ENCODE measurements at places on chromosomes 5 and 9.

GRCh38 chr5:64667068-64667467 lies 23.2 kb upstream of the SHISAL2B start:
- DNase-seq, result no peak

GRCh38 chr9:129550199-129550839 lies 70.6 kb downstream of the C9orf50 start:
- peak; percentile 77 for DNase-seq

GRCh38 chr9:69564557-69564956 lies 107.6 kb downstream of the APBA1 start:
- DNase-seq, result no peak

DNA sequence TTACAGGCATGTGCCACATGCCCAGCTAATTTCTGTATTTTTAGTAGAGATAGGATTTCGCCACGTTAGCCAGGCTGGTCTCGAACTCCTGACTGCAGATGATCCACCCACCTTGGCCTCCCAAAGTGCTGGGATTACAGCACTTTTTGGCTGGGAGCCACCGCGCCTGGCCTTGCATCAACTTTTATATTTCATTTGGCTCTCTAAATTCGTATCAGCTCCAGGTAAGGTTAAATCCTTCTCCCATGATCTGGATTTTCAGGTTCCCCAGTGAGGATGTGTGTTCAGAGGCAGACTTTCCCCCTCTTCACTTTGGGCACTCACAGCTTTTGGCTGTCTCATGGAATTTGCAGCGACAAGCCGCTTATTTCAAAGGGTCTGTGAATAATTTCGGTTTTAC lies 16.8 kb upstream of the RNF38 start:
- no peak for DNase-seq

GRCh38 chr5:125411744-125412560 lies 665.5 kb upstream of the ZNF608 start:
- DNase-seq, result peak; percentile 60

DNA sequence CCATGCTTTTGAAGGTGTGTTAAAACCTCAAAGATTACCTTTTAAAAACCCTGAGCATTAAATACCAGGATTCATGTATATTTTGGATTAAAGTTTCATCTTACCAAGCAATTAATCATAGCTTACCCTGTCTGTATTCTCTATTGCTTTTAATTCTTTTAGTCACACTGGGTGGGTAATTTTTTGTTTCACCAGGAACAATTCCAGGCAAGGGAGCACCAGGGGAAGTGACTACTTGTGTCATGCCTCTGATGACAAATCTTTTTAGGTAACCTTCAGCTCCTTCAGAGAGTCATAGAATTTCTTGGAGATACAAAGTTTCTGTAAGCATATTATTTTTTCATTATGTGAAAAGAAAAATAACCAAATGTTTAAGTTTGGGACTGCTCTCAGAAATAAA lies 33.4 kb upstream of the ANXA1 start:
- peak; percentile 44 for DNase-seq

- DNase-seq, result no peak
Observed at GRCh38 chr5:75886706-75887105, 169.5 kb upstream of the POC5 start.

DNA sequence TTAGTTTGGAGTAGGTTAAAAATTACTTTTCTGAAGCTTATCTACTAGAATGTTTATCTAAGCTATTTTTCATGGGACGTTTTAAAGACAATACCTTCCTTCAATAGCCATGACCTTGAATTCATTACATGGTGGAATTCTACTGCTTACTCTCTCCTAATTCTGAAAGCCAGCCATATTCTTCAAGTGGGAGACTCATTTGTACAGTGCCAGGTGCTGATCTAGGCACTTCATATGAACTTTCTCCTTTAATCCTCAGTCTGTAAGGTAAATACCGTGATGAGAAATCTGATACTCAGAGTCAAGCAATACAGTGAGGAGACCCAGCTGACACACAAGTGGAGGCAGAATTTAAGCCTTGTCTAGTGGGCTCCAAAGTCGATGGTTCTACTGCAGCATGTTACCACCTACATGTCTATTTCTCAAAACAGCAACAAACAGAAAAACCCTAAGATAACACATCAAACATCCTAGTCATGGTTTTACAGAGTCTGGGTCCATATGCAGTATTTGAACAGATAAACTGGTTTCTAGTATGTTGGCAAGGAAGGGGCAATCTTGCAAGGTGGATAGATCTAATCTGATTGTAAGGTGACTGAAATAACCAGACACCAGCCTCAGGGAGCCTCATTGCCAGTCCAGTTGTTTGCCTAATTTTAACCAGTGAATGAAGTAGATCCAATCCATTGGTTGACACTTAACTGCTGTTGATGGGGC lies 243.7 kb downstream of the PIK3R1 start:
- DNase-seq, result no peak

GRCh38 chr9:6410633-6411032 lies 2.4 kb upstream of the UHRF2 start:
- no peak for DNase-seq

GRCh38 chr9:98530806-98531386 lies 177.8 kb downstream of the GABBR2 start:
- no peak for DNase-seq

DNA sequence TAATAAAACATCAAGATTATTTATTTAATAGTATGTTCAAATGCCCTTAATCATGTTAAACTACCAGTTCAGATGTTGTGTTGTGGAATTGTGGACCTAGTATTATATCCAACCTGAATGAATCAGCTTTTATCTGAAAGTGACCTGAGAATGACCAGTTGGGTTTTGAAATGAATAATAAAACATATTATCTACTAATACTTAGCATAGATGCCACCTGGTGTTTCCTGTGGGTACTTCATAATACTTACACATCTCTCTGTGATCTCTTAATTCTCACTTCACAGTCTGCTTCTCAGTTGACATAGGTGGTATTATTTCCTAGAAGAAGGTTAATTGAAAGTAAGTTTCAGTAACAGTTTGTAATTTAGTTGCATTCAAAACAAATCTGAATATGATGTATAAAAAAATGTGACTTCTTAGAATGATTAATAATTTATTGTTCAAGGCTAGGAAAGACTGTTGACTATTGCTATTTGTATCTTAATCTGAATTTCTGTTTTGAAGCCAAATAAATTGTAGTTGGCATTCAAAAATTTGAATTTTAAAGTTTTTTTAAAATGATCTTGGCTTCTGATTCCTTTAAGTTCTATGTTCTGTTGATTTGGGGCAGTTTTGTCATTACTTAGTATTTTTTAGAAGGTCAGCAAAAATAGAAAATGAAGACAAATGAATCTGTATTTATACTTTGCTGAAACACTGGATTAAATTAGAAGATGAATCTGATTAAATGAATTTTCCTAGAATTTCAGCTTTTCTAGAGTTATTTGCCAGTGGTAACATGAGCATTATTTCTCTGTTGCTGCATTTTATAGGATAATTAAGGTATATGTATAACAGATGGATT lies 48.2 kb downstream of the KIF2A start:
- peak; percentile 74 for DNase-seq

DNA sequence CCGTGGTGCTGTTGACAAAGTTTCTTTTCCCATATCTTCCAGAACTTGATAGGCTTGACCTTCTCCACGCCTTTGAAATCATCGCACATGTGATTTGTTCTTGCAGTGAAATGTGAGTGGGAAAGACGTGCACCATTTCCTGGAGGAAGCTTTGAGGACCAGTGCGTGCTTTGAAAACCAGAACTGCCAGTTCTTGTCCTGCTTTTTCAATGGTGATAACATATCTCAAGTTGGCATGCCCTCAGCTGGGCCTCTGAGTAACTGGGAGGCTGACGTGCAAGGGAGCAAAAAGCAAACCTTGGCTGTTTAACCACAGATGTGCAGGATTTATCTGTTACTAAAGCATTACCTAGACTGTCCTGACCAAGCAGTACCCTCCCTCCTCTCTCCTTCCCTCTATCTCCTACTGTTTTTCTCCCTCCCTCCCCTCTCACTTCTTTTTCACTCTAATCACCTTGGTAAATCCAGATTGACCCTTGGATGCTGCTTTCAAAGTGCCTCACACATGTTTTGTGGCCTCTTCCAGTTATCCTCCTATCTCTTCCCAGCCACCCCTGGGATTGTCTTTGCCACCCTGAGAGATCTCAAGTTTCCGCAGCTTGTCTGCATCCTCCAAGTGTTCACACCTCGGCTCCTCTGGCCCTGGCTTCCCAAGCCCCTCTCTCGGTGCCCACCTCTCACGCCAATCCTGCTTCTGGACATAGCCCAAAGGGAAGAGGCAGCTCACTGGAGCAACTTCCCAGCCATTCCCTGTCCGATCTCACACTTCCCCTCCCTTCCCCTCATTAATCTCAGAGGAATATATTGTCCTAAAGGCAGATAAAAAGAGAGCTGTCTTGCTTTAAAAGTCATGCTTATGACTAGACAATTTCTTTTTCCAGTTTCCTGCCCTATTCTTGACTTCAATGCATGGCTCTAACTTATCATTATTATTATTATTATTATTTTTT lies 198.3 kb downstream of the ERCC6L2 start:
- no peak for DNase-seq

DNA sequence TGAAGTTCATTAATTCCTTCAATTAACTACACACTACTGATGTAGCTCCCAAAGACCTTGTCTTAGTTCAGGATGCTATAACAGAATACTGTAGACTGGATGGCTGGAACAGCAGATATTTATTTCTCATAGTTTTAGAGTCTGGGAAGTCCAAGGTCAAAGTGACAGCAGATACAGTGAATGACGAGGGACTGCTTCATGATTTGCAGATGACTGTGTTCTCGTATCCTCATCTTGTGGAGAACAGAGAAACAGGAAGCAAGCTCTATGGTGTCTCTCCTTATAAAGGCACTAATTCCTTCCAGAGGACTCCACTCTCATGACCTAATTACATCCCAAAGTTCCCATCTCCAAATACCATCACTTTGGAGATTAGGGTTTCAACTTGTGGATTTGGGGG lies 65.6 kb upstream of the MAP1B start:
- DNase-seq, result no peak

DNA sequence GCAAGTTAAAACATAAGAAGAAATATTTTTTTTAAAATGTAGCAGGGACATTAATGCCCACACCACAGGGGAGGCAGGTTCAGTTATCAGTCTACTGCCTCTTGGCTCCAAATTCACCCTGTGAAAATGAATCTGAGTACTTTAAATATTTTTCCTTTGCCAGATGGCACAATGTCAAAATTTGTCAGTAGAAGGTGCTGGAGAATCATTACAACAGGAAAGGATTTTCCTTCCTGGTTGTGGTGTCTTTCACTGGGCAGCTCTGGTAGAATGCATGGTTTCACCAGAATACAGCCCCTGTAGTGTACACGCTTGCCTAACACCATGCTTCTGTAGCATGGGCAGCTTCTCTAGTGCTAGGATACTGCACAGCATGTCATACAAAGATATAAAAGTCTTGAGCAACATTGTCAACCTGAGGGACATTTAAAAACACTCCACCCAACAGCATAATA lies 9.7 kb upstream of the SREK1 start:
- peak; percentile 31 for DNase-seq

DNA sequence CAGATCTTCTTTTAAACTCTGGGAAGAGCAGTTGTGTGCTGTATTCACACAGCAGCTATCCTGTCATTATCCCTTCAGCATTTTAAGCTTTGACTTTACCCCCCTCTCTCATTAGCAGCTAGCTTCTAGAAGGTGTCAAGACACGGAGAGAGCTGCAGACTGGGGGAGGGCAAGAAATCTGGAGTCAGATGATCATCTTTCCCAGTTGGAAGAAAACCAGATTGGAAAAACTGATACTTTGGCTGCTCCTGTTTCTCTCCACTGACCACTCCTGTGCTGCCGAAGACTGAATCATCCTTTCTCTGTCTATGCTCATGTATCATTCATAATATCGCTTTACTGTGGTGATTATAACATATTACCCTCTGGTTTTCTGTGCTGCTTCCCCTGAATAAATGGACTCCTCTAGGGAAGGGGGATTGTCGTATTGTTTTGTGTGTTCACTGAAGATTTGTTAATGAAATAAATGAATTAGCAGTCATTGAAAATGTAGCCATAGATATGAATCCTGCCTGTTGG lies 75.1 kb downstream of the SH3GL2 start:
- no peak for DNase-seq

- DNase-seq, result no peak
Observed at GRCh38 chr5:159588941-159589340, 258.7 kb upstream of the IL12B start.

DNA sequence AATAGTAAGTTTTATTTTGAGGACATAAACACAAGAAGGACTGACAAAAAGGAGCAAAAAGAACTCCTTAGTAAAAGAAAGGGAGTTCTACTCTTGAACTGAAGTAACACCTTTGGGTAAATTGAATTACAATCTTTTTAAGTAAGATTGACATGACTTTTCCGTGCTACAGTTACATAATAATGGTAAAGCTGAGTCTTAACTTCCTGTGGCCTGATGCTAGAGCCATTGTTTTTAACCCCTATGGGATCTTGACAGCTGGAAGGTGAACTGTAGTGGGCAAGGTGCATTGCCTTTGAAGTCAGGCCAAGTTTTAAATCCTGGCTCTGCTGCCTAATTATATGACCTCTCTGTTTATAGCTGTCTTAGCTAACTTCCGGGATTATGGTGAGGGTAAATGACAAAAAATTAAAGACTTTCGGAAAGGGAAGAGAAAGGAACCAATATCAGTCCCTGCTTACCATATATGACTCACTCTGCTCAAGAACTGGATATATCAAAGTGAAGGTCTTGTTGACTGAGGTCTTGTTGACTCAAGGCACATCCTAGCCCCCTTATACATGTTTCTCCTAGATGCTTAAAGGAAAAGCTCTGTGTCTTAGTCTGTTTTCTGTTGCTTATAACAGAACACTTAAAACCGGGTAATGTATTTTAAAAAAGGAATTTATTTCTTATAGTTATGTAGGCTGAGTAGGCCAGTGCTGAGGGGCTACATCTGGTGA lies 6.8 kb downstream of the HSD17B4 start:
- DNase-seq, result no peak

- DNase-seq, result peak; percentile 13
Observed at GRCh38 chr9:77595426-77596095, 52.6 kb downstream of the GNA14 start.

- no peak for DNase-seq
Observed at GRCh38 chr9:33227741-33228140, 12.2 kb upstream of the SPINK4 start.

DNA sequence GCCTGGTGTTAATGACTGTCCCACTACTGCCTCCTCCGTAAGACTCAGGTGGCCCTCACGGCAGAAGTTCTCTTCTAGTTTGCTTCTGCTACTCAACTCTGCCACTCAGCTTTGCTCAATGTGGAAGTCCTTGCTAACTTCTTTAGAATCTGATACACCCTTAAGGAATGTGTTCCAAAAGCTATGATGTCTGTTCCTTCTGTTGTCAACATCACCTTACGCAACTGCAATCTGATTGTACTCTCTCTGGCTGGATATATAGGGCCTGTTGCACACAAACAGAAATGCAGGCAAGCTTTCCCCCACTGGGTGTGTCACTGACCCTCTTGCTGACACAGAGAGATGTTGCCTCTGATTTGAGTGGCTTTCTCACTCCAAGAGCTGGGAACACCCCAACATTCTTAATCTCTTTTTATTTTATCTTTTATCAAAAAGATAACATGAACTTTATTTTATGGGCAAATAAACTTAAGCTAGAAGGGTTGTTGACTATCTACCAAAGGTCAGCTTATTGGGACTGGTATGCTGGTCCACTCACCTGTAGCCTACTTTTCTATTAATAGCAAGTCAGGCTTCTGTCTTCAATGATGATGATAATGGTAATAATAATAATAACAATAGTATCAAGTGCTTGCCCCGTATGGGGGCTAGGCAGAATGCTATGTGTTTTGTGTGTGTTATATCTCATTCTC lies 25.2 kb downstream of the TMEM252 start:
- no peak for DNase-seq

GRCh38 chr5:38888041-38888440 lies 42.2 kb downstream of the OSMR start:
- no peak for DNase-seq

GRCh38 chr5:79011869-79012268 lies 26.8 kb upstream of the ARSB start:
- DNase-seq, result no peak

Data from fibroblast of lung (primary cell).